Trophoblast cell (in vitro differentiated cells and primary cell): ENCODE measurements at places on chromosomes 16 and 17.

- DNase-seq, result no peak
These were observed 4.4 kb downstream of the MAP3K3 start for GRCh38 chr17:63626551-63627180.

- DNase-seq, result no peak
These were observed 1.5 kb downstream of the SCARF1 start for GRCh38 chr17:1643999-1644492.

- no peak for DNase-seq
These were observed 99.3 kb downstream of the NLK start for GRCh38 chr17:28141773-28142172.

- no peak for DNase-seq
These were observed 9.1 kb downstream of the BCL7C start for GRCh38 chr16:30884760-30885159.

DNA sequence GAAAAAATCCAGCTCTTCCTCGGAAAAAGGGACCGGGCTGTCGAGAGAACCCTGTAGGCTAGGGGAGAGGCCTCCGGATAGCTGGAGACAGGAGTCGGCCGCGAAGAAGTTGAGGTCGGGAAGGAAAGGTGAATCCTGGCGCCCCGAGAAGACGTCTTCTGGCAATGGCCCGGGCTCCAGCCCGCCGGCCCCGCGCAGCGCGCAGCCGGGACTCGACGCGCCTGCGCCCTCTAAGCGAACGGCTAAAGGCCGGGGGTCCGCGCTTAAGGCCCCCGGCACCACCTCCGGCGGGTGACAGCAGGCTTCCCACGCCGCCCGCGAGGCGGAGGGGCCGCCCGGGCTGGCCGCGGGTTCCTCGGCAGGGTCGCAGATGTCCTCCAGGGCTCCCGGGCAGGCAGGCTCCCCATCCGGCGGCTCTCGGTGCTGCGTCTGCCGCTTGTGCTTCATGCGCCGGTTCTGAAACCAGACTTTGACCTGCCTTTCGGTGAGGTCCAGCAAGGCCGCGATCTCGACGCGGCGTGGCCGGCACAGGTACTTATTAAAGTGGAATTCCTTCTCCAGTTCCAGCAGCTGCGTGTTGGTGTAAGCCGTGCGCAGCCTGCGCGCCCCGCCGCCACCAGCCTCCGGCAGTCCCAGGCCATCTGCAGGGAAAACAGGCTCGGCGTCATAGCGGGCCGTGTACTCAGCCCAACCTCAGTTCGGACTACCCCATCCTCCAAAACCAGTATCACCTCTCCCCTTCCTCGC lies 1.6 kb downstream of the HOXB2 start:
- peak; percentile 63 for DNase-seq

GRCh38 chr16:86430814-86431213 lies 79.5 kb upstream of the FOXF1 start:
- DNase-seq, result no peak

DNA sequence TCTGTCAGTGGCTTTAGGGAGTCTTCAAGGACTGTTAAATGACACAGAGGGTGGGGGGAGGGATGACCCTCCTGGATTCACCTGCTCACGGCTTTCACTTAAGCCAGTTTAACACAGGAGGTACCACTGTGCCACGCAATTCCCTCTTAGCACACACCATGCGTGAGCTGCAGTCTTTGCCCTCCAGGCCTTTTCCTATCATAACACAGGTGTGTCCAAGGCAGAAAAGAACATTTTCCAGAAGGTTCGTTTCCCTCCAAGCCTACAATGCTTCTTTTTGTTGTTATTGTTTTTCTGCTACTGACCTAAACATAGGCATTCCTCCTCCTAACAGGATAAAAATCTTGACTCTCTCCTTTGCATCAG lies 1.1 kb downstream of the ZFHX3 start:
- no peak for DNase-seq

DNA sequence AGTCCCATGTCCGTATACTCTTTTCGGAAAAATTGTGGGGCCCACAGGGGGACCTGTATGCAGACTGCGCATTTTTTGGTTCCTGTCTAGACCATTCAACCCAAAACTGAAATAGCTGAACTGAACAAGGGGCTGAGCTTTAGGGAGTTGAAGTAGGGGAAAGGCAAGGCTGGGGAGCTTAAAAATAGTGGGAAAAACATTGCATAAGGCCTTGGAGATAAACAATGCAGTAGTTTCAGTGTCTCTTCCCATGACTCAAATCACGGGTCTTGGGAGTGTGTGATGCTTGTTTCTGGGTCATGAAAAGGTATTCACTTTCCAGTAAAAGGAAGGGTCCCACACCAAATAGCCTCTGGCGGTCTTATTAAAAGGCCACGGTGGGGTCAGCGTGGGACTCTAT lies 402.8 kb upstream of the SALL1 start:
- DNase-seq, result no peak

GRCh38 chr16:4639899-4640509 lies 15.4 kb downstream of the MGRN1 start:
- no peak for DNase-seq
